ENCODE measurements at places on chromosomes 11 and 22.

DNA sequence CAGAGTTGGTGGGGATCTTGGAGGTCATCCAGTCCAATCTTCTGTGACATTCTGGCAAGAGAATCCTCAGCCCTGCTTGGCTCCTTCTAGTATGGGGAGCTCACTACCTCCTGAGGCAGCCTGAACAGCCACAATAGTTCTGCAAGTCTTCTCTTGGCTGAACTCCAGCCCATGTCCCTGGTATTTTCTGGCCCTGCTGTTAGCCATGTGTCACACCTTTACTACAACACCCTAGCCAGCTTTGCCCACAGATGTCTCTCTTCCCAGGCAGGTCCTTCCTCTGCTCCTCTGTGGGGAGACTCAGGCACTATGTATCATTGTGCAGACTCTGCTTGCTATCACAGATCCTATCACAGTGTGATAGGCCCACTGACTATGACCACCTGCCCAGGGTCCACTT is 297.7 kb downstream of the CTTN start:
- DNase-seq, result no peak

GRCh38 chr11:62592146-62592815 is 958 bp upstream of the TUT1 start:
- DNase-seq, result no peak

GRCh38 chr11:110338684-110339083 is 42.3 kb upstream of the RDX start:
- no peak for DNase-seq

- DNase-seq, result no peak
Measured at GRCh38 chr11:94780432-94780831, 12.3 kb downstream of the AMOTL1 start.

DNA sequence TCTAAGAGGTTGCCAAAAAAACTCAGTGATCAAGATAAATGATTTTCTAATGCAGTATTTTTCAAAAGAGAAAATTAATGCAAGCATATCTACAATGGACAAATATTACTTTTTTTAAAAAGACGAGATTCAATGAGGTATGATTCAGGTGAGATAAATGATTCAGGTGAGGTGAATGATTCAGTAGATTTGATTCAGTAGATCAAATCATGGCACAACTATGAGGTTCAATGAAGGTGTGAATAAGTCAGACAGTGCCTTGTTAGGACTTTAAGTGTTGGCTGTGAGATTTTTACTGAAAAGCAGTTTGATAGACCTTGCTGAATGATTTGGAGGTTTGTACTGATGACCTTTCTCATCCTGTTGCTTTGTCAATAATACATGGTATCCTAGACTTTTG is 742.2 kb downstream of the NELL1 start:
- no peak for DNase-seq

- no peak for DNase-seq
Measured at GRCh38 chr11:34444428-34444827, 5.7 kb downstream of the CAT start.

- DNase-seq, result no peak
Measured at GRCh38 chr11:128563942-128564641, 23.3 kb downstream of the ETS1 start.

DNA sequence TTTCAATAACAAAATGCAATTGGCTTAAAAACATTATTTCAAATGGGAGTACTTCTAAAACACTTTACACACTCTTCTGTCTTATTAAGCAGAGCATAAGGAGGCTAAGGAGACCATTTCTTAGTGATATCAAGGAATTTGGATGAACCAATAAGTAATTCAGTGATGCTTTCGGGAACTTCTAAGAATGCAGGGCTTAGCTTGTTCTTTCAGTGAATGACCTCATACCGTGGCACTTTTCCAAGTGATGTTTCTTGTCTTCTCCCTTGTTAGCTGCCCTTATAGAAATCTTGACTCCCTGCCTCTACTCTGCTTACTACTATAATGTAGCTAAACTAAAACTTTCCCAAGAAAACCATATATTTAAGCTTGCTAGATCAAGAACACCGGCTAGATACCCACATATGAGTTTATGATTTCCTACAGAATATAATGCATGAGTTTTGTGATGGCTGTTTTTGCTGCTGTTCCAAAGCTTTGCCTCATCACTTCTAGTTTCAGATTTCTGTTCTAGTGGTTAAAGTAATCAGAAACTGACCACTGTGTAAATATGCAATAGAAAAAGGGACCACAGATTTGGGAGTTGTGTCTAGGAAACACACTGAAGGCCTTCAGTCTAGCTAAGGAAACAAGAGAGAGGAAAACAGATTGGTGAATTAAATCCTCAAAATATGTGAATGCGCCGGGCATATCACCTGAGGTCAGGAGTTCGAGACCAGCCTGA is 37.5 kb upstream of the STK33 start:
- no peak for DNase-seq

- no peak for DNase-seq
Measured at GRCh38 chr11:65882120-65883057, 2.8 kb downstream of the CTSW start.

Data from cardiac muscle cell (in vitro differentiated cells and primary cell).